ENCODE measurements at places on chromosomes 11 and 22. TPM values are rescaled to one million over a fixed set of nuclear protein-coding genes. Genes with fewer than 3 reads are reported as not detected.

The TRIM49 gene
- total RNA-seq: not detected

The RRP7A gene
- 79.4 TPM for total RNA-seq

The HTR3B gene
- total RNA-seq: not detected

The CASP1 gene
- total RNA-seq: 68.7 TPM

The PLEKHA7 gene
- total RNA-seq: 65.9 TPM

The GSC2 gene
- not detected for total RNA-seq

The TPBGL gene
- 0.11 TPM for total RNA-seq

The RBMXL2 gene
- not detected for total RNA-seq

The KRTAP5-1 gene
- not detected for total RNA-seq

The CTSC gene
- total RNA-seq: 96.7 TPM

The INPP5J gene
- total RNA-seq: 18.3 TPM

GRCh38 chr11:95716266-95716665 lies 73.3 kb downstream of the FAM76B start:
- DNase-seq: no peak
- H3K27ac ChIP-seq: no peak overlapping the region
- no peaks in the 10 kb centered on the region for H3K27me3 ChIP-seq
- H3K4me1 ChIP-seq: no peaks in the 10 kb centered on the region
- H3K4me3 ChIP-seq: no peak overlapping the region

- no peak overlapping the region for H3K27ac ChIP-seq
- no peak for DNase-seq
- H3K27me3 ChIP-seq: no peaks in the 10 kb centered on the region
- H3K4me1 ChIP-seq: no peaks in the 10 kb centered on the region
- H3K4me3 ChIP-seq: no peak overlapping the region
- H3K36me3 ChIP-seq: no peaks in the 10 kb centered on the region
Observed at GRCh38 chr22:47547239-47547661, 784.8 kb downstream of the TBC1D22A start.

GRCh38 chr22:32957200-32957803 lies 100.9 kb downstream of the SYN3 start:
- no peaks in the 10 kb centered on the region for H3K27me3 ChIP-seq
- H3K36me3 ChIP-seq: no peaks in the 10 kb centered on the region
- no peaks in the 10 kb centered on the region for H3K4me1 ChIP-seq
- no peak for DNase-seq
- H3K4me3 ChIP-seq: no peak overlapping the region

DNA sequence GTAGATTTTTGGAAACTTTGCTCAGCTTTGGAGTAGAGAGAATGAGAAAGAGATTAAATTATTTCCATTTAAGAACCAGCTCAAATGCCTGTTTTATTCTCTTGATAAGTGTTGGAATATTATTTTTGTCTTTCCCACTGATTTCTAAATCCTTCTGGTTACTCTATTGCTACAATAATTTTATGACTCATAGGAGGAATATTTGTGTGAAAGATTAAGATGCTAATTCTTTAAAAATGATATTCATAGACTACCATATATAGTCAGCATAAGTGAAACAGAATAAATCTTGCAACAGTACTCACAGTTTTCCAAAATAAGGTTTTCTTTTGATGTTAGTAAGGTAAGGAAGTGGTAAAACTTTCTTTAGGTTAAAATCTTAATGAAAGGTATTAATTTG lies 60.9 kb downstream of the YAP1 start:
- DNase-seq: no peak
- H3K27ac ChIP-seq: no peak overlapping the region
- H3K27me3 ChIP-seq: no peaks in the 10 kb centered on the region

GRCh38 chr22:43745411-43745770 lies 66.7 kb downstream of the EFCAB6 start:
- DNase-seq: no peak
- no peak overlapping the region for H3K4me3 ChIP-seq
- no peaks in the 10 kb centered on the region for H3K4me1 ChIP-seq
- H3K36me3 ChIP-seq: no peaks in the 10 kb centered on the region
- H3K27me3 ChIP-seq: no peaks in the 10 kb centered on the region

GRCh38 chr11:104912102-104912501 lies 13.8 kb upstream of the CASP12 start:
- no peaks in the 10 kb centered on the region for H3K36me3 ChIP-seq
- no peak overlapping the region for H3K4me3 ChIP-seq
- H3K27ac ChIP-seq: no peak overlapping the region
- H3K4me1 ChIP-seq: no peaks in the 10 kb centered on the region
- DNase-seq: no peak

GRCh38 chr22:36053242-36054147 lies 24.9 kb upstream of the RBFOX2 start:
- no peaks in the 10 kb centered on the region for H3K36me3 ChIP-seq
- H3K27ac ChIP-seq: no peak overlapping the region
- no peak for DNase-seq
- H3K4me3 ChIP-seq: no peak overlapping the region
- H3K4me1 ChIP-seq: no peaks in the 10 kb centered on the region

- DNase-seq: no peak
- no peak overlapping the region for H3K27ac ChIP-seq
- no peaks in the 10 kb centered on the region for H3K4me1 ChIP-seq
- H3K27me3 ChIP-seq: no peaks in the 10 kb centered on the region
- no peaks in the 10 kb centered on the region for H3K36me3 ChIP-seq
Observed at GRCh38 chr11:1419811-1420210, 30.1 kb downstream of the BRSK2 start.

- no peak for DNase-seq
- no peak overlapping the region for H3K4me3 ChIP-seq
- no peak overlapping the region for H3K27ac ChIP-seq
- no peaks in the 10 kb centered on the region for H3K36me3 ChIP-seq
- H3K27me3 ChIP-seq: no peaks in the 10 kb centered on the region
Observed at GRCh38 chr11:93563857-93564256, 20.7 kb upstream of the SMCO4 start.

DNA sequence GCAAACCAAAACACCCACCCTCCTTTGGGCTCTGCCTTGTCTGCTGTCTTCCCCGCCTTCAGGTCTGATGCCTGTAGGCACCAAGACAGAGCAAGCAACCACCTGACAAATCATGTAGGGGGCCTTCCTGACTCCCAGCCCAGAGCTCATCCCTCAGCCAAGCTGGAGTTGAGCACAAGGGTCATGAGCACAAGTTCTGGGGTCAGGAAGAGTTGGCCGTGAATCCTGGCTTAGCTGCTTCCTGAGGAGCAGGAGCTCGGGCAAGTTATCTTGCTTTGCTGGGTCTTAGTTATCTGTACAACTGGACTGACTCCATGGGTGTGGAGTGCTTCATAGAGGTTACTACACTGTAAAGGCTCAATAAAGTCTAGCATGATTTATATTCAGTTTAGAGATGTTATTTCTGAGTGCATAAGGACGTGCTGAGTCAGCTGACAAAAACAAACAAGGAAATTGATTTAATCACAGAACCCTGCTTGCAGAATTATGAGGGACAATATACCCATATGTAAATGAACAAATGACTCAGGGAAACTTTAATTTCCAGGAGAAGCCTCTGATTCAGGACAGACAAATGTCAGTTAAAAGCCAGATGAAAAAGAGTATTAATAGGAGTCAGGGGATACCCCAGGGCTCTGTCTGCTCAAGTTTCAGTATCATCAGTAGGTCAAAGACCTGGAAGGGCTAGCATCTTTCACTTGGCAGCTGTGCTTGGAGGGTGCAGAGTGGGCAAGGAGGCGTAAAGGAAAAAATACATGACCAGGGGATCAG lies 15.0 kb upstream of the APOA1 start:
- peak overlapping the region; percentile 76 for H3K27ac ChIP-seq
- H3K4me1 ChIP-seq: peaks cover 23% of the 10 kb centered on the region
- DNase-seq: peak; percentile 54
- no peak overlapping the region for H3K4me3 ChIP-seq

GRCh38 chr11:73625696-73626318 lies 20.6 kb upstream of the PLEKHB1 start:
- H3K36me3 ChIP-seq: no peaks in the 10 kb centered on the region
- H3K4me3 ChIP-seq: no peak overlapping the region
- peak; percentile 79 for DNase-seq
- H3K4me1 ChIP-seq: no peaks in the 10 kb centered on the region
- H3K27ac ChIP-seq: no peak overlapping the region

DNA sequence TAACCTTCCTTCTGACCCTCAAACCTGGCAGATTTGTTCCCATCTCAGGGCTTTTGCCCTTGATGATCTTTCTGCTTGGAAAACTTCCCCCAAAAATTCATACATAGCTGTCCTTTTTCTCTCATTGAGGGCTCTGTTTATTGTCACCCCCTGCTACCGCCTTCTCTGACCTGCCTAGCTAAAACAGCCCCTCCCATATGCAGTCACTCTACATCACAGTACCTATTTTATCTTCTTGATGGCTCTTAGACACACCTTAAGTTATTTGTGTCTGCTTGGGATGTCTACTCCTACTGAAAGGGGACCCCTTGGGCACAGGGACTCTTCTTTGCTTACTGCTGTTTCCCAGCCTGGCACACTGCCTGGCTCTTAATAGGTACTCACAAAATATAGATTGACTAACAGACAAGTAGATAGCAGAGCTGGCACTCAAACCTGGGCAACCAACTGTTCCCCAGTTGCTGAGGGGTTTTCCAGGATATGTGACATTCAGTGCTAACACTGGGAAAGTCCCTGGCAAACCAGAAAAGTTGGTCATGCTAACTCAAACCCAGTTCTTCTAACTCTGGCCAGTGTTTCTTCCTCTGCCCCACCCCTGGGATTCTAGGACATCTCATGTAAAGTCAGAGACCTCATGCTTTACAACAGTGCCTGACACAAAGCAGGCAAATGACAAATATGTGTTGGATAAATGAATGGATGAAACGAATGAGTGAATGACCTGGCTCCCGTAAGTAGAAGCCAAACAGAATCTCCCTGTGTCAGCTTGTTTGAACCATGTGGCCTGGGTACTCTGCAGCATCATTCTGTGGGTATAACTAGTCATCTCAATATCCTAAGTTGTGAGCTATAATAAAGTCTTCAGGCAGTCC lies 19.8 kb upstream of the FJX1 start:
- no peak for DNase-seq
- H3K4me1 ChIP-seq: no peaks in the 10 kb centered on the region

- peaks cover 8% of the 10 kb centered on the region for H3K4me1 ChIP-seq
- no peak for DNase-seq
- H3K36me3 ChIP-seq: no peaks in the 10 kb centered on the region
- no peaks in the 10 kb centered on the region for H3K27me3 ChIP-seq
- H3K27ac ChIP-seq: no peak overlapping the region
Observed at GRCh38 chr11:17774232-17775034, 39.9 kb downstream of the KCNC1 start.

DNA sequence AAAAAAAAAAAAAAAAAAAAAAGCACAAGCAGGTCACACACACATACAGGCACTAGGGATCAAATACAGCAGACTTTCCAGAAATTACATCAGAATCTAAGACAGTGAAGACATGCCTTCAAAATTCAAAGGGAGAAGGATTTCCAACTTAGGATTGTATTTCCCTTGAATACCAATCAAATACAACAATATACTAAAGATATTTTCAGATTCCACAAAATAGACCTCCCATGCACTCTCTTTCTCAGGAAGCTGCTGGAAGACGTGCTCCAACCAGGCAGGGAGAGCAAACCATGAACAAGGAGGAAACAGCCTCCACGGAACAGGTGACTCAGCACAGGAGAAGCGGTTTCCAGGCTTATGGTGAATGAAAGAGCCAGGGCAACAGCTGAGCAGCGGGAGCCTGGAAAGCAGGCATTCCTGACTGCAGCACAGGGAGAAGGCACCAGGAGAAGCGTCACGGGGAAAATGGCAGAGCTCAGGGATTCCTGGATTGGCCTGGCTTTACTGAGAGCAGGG lies 32.0 kb downstream of the TMEM184B start:
- H3K27ac ChIP-seq: peak overlapping the region; percentile 23
- H3K4me1 ChIP-seq: peaks cover 18% of the 10 kb centered on the region
- peak; percentile 67 for DNase-seq
- H3K4me3 ChIP-seq: no peak overlapping the region
- H3K27me3 ChIP-seq: no peaks in the 10 kb centered on the region

DNA sequence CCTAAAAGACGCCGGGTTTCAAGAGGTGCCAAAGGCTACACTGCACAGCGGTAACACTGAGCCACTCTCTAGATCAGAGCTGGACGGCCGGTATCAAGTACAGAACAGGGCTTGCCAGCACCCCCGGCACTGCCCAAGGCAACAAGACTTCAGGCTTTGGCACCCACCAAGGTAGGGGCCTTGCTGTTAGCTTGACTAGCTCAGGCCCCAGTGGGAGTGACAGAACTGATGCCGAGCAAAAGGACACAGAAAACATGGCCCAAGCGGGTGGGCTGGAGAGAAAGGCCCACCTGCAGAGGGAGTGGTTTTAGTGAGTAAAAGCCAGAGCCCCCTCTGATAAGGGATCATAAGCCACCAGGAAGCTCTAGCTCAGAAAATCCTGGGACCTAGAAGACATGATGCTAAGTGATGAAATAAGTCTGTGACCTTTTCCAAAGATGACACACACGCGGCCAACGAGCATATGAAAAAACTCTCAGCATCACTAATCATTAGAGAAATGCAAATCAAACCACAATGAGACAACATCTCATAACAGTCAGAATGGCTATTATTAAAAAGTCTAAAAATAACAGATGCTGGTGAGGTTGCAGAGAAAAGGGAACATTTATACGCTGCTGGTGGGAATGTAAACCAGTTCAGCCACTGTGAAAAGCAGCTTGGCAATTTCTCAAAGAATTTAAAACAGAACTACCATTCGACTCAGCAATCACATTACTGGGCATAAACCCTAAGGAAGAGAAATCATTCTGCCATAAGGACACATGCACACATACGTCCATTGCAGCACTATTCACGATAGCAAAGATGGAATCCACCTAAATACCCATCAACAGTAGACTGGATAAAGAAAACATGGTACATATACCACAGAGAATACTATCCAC lies 12.9 kb downstream of the EHD1 start:
- H3K27me3 ChIP-seq: no peaks in the 10 kb centered on the region
- no peaks in the 10 kb centered on the region for H3K36me3 ChIP-seq
- H3K4me3 ChIP-seq: no peak overlapping the region
- peak overlapping the region; percentile 75 for H3K27ac ChIP-seq
- no peak for DNase-seq

DNA sequence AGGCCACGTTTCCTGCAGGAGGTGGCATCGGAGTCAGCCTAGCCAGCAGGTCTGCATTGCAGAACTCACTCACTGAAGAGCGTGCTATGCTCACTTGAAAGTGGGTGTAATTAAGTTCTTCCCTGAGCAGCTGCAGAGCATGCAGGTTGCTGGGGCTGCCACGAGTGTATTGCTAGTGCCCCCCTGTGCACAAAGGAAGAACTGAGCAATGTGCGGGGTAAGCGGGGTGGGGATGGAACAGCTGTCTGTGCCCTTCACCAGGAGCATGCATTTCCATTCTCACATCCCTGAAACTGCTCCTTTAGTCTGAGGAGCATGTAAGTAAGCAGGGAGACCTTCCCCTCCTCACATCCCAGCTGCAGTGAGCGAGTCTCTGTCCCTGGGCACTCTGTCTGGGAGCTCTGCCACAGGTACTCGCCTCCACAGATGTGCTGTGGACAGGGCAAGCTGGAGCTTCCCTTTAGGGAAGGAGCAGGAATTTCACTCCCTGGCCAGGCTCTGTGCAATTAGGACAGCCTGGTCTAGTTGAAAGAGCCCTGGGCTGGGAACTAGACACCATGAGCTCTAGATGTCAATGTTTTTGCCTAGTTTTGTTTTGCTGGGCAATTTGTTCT lies 1031.8 kb downstream of the NTM start:
- H3K27me3 ChIP-seq: no peaks in the 10 kb centered on the region
- DNase-seq: no peak
- no peak overlapping the region for H3K27ac ChIP-seq
- H3K36me3 ChIP-seq: no peaks in the 10 kb centered on the region
- no peak overlapping the region for H3K4me3 ChIP-seq
- no peaks in the 10 kb centered on the region for H3K4me1 ChIP-seq

Data from colonic mucosa (tissue), 4 donors.